A172 (cell line): ENCODE measurements at places on chromosomes 6 and 20.
A peak's percentile ranks its signal among the peaks of the same experiment; 100 is the strongest.

- no peak for DNase-seq
Observed at GRCh38 chr20:61881416-61881815, 184.3 kb downstream of the TAF4 start.

DNA sequence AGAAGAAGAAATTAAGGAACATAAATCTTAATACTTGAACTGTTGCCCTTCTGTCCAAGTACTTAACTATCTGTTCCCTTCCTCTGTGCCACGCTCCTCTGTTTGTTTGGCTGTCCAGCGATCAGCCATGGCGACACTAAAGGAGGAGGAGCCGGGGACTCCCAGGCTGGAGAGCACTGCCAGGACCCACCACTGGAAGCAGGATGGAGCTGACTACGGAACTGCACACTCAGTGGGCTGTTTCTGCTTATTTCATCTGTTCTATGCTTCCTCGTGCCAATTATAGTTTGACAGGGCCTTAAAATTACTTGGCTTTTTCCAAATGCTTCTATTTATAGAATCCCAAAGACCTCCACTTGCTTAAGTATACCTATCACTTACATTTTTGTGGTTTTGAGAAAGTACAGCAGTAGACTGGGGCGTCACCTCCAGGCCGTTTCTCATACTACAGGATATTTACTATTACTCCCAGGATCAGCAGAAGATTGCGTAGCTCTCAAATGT lies 17.1 kb downstream of the IRF4 start:
- DNase-seq: peak; percentile 77

DNA sequence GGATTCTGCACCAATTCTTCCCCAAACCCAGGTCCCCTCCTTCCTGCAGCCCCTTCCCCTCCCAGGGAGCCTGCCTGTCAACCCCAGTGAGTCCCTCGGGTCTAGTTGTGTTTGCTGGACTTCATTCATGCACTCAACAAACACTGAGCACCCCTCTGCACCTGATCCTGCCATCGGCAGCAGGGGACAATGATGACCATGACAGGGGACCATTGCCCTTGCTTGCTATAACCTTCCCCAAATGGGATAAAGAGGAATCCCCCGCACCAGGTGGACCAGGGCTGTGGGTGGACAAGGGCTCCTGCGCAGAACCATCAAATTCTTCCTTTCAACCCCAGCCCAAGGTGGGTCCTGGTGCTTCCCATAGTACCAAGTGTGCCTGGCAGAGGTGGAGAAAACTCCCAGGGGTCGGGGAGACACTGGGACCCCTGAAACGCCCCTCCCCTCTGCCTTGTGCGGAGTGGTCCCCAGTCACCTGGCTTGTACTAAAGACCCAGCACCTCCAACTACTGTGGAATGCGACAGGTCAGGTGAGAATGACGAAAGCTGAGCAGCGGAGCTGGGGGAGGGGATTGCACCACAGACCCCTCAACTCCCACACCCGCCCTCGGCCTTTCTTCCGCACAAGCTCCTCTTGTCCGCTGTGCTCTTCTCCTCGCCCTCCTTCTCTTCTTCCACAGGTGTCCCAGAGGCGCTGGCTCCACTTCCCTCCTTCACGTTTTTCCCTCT lies 119.9 kb upstream of the ZNF217 start:
- no peak for DNase-seq

DNA sequence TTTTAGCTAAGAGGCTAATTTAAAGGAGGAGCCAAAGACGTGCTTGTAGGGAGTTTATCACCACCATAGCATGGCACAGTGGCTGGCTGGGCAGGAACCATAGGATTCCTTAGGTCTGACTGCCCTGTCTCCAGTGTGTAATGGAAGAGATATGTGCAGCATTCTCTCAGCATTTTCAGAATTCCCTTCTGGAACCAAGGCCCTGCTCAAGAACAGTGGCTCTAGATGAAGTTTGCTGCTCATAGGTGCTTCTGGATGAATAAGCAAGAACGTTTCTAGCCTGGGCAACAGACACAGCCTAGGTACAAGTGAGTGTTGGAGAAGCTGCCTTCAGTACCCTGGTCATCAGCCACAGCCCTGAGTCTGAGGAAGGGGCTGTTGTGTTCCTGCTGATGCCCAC lies 69.1 kb downstream of the LCA5 start:
- DNase-seq: no peak

DNA sequence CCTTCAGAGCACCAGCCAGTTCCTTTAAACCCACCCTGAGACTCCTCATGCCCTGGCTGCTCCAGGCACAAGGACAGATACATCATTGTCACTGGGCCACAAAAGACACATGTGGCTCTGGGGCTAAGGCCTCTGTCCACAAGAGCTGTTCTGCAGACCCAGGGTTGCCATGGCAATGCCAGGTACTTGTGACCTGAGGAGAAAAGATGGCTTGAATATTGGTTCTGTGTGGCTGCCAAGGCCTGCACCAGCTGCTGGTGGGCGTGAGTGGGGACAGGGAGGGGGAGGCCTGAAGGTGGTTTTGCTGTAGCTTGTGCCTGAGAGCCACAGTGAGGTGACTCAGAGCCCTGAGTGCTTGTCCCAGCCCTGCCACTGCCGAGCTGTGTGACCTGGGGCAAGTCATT lies 31.8 kb downstream of the SAYSD1 start:
- DNase-seq: no peak

DNA sequence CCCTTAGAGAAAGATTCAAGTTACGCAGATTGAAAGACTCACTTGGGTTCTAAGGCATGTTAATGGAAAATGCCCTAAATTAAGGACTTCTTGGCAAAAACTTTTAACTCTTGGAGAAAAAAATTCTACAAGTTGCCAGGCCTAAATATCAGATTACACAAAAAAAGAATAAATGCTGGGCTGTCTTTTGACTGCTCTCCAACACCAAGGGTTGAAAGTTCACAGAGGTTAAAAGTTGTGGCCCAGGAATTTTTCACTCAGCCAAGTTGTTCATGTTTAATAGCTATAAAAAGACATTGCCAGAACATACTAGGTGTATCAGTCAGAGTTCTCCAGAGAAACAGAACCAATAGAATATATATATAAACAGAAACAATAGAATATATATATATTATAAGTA lies 268.4 kb upstream of the PRND start:
- DNase-seq: no peak

DNA sequence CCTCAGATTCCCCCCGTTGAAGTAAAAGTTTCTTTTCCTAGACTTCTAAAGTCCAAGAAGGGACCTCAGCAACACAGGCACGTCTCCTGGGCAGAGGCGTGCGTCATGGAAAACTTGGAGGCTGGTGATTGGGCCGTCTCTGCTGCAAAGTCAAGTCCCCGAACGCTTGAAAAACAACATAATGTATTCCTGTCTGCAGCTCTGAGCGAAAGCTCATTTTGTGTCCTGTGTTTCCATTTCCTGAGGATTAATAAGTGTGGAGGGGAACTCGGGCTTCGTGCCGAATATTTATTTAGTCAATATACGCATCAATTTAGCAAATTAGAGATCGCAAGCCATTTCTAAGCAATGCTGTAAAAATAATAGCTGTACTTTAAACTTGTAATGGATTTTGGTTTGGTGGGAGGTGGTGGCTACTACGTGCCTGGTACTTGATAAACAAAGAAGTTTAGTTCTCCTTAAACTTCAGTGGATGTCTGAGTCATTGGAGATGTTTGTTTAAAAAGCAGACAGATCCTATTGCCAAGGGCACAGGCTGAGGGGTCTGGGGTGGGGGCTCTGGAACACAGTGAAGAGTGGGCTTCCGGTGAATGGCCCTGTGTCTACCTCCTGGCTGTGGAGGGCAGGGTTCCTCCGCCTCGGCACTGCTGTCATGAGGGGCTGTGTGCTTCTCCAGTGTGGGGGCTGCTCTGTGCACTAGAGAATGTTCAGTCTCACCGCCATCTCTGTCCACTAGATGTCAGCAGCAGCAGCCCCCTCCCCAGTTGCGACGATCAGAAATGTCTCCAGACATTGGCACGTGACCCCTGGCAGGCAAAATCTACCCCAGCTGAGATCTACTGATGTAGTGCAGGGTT lies 21.8 kb downstream of the PCK1 start:
- no peak for DNase-seq

DNA sequence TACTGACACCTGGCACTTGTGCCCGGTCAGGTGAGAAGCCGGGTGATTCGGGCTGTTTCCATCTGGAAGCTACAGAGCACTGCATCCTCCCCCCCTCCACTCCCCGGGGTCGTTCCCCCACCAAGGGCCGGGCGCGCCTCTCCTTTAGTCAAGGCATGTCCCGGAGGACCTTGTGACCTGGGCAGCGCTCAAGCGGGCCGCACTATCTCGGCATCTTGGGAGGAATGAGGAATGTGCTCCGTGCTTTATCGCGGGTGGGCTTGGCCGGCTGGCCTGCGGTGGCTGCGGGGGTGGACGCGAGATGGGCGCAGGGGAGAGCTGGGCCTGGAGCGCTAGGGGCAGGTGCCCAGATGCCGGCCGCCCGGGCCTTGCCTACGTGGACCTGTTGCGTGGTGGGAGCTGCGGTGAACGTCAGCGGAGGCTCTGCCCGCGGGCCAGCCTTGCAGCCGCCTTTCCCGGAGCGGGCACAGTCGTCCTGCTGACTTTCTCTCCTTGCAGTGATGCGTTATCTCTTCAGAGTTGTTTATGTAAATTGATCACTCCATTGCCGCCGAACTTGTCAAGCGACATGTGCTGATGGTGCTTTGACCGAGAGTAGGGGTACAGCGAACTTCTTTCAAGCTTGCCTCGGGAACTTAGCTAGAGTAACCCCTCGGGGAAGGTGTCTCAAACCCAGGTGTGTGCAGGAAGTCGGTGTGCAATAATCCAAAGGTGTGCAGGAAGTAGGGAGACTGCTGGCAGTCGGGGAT lies 1.1 kb downstream of the LRRC1 start:
- DNase-seq: no peak

DNA sequence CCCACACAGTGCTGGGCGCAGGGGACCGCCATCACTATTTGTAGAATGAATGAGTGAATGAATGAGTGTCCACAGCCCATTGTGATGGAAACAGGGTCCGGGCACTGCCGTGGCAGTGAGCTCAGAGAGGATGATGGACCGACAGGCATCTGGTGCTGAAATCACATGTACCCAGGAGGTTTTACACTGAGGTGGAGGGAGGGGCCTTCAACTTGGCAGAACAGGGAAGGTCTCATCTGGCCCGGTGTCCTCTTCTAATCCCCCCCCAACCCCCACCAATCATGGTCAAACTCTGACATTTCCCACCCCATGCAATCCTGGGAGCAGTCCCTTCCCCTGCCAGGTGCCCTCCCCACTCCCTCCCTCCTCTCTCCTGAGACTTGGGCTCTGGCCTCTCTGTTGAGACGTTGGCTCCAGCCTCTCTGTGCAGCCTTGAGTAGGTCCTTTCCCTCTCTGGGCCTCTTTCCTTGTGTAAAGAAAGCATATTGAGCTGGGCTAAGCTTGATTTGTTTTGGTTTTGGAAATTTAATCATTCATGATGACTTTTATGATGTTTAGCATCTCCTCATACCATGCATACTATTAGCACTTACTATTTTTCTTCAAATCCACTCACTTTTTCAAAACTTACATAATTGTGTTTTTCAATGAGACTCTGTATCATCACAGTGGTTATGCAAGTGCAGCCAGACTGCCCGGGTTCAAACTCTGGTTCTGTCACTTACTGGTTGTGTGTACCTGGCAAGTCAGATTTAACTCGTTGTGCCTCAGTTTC lies 10.8 kb downstream of the KIAA1755 start:
- DNase-seq: no peak

DNA sequence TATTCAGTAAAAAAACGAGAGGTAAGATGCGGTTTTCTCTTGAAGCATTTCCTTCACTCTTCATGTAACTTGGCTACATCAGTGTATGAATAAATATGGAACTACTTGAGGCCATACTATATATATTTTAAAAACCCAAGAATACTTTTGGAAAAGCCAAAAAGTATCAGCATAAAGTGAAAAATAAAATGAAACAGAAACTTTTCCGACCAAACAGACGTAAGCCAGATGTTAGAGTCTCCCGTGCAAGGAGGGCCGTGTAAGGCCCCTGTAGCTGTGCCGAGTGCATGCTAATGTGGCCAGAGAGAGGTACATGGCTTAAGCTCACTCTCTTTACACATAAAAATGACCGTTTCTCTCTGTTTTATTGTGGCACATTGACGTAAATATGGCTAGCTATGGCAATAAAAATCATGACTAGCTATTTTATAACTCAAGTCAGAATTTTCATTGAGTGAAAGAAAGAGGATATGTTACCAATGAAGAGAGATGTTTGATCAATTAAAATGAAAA lies 140.1 kb upstream of the GMDS start:
- no peak for DNase-seq

- no peak for DNase-seq
Observed at GRCh38 chr6:167408235-167408869, 83.5 kb downstream of the TTLL2 start.

- DNase-seq: no peak
Observed at GRCh38 chr20:51462566-51463276, 79.8 kb downstream of the NFATC2 start.

DNA sequence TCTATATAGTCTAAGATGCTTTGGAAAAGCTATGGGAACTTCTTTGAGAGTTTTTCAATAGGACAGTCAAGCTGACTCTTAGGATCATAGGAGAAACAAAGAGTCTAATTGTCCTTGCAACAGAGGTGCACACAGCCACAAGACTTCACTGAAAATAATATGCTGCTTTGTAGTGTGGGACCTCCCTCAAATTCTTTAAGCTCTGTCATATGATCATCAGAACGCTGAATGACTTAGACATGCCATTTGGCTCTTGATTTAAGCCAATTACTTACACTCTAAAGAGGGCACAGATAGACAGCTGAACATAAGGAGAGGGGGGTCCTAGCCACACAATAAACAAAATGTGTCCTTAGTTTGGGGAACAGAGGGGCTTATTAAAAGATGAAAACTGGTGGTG lies 818.7 kb upstream of the GJE1 start:
- DNase-seq: no peak
